CD8-positive, alpha-beta memory T cell (primary cell): ENCODE measurements at places on chromosomes 7 and 10.

DNA sequence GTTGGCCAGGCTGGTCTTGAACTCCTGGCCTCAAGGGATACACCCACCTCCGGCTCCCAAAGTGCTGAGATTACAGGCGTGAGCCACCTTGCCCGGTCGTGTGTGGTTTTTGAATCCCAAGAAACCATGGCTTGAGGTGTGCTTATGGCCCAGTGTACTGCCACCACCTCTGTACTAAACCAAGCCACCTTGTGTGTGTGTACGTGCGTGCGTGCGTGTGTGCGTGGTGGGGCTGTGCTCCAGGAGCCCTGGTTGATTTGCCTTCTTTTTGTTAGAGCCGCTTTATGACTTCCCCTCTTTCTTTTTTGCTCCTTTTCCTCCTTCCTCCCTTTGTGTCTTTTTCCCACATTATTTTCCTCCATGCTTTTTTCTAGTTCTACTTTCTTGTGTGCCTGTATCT, 121.4 kb downstream of the CAMK1D start:
- H3K27ac ChIP-seq, result no peak overlapping the region
- no peak for DNase-seq
- no peaks in the 10 kb centered on the region for H3K36me3 ChIP-seq
- no peaks in the 10 kb centered on the region for H3K27me3 ChIP-seq
- no peak overlapping the region for H3K4me3 ChIP-seq

GRCh38 chr7:157301610-157302120, 35.1 kb upstream of the DNAJB6 start:
- H3K36me3 ChIP-seq, result no peaks in the 10 kb centered on the region
- H3K4me3 ChIP-seq, result peak overlapping the region; percentile 38
- peaks cover 15% of the 10 kb centered on the region for H3K4me1 ChIP-seq
- H3K27me3 ChIP-seq, result no peaks in the 10 kb centered on the region
- H3K27ac ChIP-seq, result peak overlapping the region; percentile 64

- no peak for DNase-seq
- H3K27me3 ChIP-seq, result no peaks in the 10 kb centered on the region
- H3K4me1 ChIP-seq, result no peaks in the 10 kb centered on the region
- no peak overlapping the region for H3K27ac ChIP-seq
- H3K4me3 ChIP-seq, result no peak overlapping the region
- H3K36me3 ChIP-seq, result no peaks in the 10 kb centered on the region
Measured at GRCh38 chr7:111540199-111540815, 22.0 kb downstream of the IMMP2L start.

GRCh38 chr7:132001146-132001545, 444.7 kb upstream of the PODXL start:
- no peak overlapping the region for H3K27ac ChIP-seq
- no peaks in the 10 kb centered on the region for H3K27me3 ChIP-seq
- no peak overlapping the region for H3K4me3 ChIP-seq
- DNase-seq, result no peak

DNA sequence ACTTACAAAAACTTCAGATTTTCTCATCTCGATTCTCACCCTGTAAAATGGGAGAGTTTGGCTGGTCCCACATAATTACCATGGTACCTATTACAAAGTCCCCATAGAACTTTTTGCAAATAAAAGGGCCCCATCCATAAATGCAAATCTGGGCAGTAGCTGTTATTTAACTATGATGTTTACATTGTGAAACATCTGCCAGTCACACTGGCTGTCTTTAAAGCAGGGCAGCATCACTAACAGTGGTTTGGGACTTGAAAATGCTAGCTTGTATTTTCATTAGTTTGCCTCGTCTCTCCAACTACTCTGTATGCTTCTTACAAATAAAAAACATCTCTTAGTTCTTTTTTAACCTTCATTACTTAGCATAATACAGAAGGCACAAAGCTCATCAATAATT, 240.7 kb downstream of the FZD1 start:
- H3K36me3 ChIP-seq, result no peaks in the 10 kb centered on the region
- H3K27me3 ChIP-seq, result no peaks in the 10 kb centered on the region
- no peak overlapping the region for H3K4me3 ChIP-seq
- DNase-seq, result no peak
- H3K4me1 ChIP-seq, result no peaks in the 10 kb centered on the region

GRCh38 chr7:739983-740942, 13.2 kb upstream of the PRKAR1B start:
- no peak for DNase-seq
- no peak overlapping the region for H3K4me3 ChIP-seq
- H3K4me1 ChIP-seq, result no peaks in the 10 kb centered on the region
- H3K36me3 ChIP-seq, result no peaks in the 10 kb centered on the region
- no peaks in the 10 kb centered on the region for H3K27me3 ChIP-seq

GRCh38 chr7:79855172-79855571, 279.5 kb upstream of the GNAI1 start:
- no peaks in the 10 kb centered on the region for H3K27me3 ChIP-seq
- H3K4me1 ChIP-seq, result no peaks in the 10 kb centered on the region
- no peak overlapping the region for H3K4me3 ChIP-seq
- DNase-seq, result no peak

DNA sequence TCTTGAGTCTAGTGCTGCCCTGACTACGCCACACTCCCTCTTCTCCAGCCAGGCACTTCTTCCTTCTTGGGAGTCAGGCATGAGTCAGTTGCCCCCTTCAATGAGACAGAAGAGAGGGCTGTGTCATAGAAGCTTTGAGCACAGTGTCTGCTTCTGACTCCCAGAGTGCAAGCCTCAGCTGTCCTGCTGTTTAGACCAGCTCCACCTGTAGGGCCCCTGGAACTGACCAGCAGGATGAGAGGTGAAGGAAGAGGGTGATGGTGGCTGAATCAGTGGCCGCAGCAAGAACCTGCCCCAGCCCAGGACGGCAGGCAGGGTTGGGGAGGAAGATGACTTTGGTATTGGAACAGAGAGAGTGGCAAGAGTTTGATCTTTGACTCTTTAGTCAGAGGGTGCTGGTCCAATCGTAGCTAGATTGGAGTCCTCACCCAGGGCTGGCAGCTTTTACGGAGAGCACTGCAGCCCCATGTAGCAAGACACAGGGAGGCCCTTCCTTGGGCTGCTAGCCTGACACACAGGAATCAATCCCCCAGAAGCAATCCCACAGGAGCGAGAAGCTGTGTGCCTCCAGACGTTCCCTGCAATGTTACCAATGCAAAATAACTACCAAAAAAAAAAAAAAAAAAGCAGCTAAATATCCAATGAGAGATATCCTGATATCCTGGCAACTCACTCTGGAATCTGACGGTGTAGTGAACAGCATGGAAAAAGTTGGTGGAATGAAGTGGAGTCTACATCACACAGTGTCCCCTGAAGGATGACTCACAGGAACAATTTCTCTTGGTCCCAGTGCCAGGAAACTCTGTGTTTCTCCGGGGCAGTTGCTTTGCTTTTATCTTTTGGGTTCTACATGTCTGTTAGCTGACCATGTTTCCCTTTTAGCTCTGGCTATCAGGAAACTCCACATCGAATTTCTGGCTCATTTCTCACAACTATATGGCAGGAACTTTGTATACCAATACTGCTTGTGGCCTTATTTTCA, 6.9 kb downstream of the C10orf62 start:
- H3K27ac ChIP-seq, result no peak overlapping the region
- no peak for DNase-seq
- H3K4me1 ChIP-seq, result no peaks in the 10 kb centered on the region
- no peaks in the 10 kb centered on the region for H3K27me3 ChIP-seq
- H3K4me3 ChIP-seq, result no peak overlapping the region
- no peaks in the 10 kb centered on the region for H3K36me3 ChIP-seq

GRCh38 chr10:122165484-122166276, 105.4 kb upstream of the BTBD16 start:
- H3K36me3 ChIP-seq, result no peaks in the 10 kb centered on the region
- no peak overlapping the region for H3K4me3 ChIP-seq
- no peak for DNase-seq
- no peak overlapping the region for H3K27ac ChIP-seq
- H3K4me1 ChIP-seq, result no peaks in the 10 kb centered on the region

DNA sequence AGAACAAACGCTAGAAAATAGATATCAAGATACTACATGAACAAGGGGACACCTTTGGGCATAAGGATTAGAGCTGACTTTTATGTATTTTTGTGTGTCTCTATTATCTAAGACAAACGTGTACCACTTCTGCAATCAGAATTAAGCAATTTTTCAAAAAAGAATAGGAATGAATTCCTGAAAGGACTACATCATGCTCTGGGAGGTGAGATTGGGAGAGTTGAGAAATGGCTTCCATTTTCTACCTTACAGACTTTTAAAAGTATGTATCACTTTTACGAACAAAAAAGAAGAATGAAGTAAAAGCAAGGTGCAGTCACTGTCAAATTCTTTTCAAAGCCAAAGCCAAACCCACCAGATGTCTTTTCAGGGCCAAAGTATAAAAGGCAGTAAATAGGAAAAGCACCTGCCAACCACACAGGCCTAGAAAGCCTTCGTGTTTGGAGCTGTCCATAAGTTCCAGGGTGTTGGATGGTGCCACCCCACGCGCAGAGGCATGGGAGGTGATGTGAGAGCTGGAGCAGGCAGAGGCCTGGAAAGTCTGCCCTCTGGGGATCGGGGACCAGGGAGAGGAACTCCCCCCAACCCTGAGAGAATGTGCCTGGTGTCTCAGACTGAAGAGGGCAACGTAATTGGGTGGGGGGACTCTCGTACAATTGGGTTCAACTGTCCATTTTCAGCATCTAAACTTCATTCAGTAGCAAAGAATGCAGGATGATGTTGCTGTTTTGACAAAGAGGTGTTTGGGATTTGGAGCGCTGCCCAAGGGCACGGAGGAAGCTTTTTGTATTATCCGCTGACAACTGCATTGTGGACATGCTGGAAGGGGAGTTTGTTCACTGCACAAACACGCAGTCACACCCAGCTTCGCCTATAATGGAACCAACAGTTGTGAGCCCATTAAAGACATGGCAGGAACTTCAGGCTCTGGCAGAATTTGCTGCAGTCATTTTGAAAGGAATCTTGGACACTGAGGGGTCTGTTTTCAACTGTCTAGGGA, 17.6 kb upstream of the CTBP2 start:
- H3K27me3 ChIP-seq, result no peaks in the 10 kb centered on the region
- H3K27ac ChIP-seq, result no peak overlapping the region
- DNase-seq, result no peak
- no peaks in the 10 kb centered on the region for H3K36me3 ChIP-seq
- no peaks in the 10 kb centered on the region for H3K4me1 ChIP-seq

GRCh38 chr10:70174058-70174741, 3.9 kb upstream of the SAR1A start:
- H3K4me3 ChIP-seq, result peak overlapping the region; percentile 3
- DNase-seq, result peak; percentile 66
- H3K27me3 ChIP-seq, result no peaks in the 10 kb centered on the region
- no peaks in the 10 kb centered on the region for H3K36me3 ChIP-seq

- no peaks in the 10 kb centered on the region for H3K36me3 ChIP-seq
- no peak overlapping the region for H3K27ac ChIP-seq
- no peaks in the 10 kb centered on the region for H3K27me3 ChIP-seq
- no peaks in the 10 kb centered on the region for H3K4me1 ChIP-seq
- no peak overlapping the region for H3K4me3 ChIP-seq
Measured at GRCh38 chr10:31426401-31426800, 107.4 kb downstream of the ZEB1 start.

DNA sequence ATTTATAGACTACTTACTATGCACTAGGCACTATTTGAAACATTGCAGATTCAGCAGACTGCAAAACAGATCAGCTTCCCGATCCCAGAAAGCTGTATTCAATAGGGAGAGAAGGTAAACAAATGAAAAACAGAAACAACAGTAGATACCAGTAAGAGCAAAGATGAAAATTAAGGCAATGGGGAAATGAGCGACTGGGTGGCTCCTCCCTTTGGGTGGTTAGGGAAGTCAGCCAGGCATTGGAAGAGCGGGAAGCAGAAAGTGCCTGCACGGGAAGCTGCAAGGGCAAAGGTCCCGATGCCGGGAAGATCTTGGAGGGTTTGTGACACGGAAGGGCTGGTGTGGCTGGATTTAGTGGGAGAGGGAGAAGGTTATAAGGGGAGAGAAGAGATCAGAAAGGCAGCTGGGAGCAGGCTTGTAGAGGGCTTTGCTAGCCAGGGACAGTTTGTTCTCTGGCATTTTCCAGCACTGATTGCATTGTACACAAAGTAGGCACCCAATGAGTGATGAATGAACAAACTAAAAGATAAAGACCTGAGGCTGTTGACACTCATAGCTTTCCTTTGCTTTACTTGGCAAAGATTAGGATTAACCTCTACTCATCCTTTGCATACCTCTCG, 67.8 kb downstream of the NAMPT start:
- H3K36me3 ChIP-seq, result no peaks in the 10 kb centered on the region
- DNase-seq, result no peak
- peak overlapping the region; percentile 57 for H3K27ac ChIP-seq
- no peaks in the 10 kb centered on the region for H3K27me3 ChIP-seq

DNA sequence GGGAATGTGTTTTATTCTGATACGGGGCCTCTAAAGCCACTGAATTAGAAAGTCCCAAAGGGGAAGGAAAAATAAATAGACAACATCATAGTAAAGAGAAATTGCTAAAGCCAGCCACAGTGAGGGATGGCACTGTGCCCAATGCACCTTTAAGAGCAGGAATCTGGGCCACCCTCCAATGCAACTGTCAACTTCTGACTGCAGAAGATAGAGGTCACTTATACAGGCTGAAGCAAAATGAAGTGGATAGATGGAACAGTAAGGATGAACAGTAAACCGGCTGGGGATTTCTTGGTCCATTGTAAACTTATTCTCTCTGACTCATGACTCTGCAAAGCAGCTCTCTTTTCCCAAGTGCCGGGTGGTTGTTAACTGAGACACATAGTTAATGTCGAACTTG, 54.0 kb upstream of the KCNIP2 start:
- H3K4me1 ChIP-seq, result no peaks in the 10 kb centered on the region
- H3K27ac ChIP-seq, result no peak overlapping the region
- H3K4me3 ChIP-seq, result no peak overlapping the region
- H3K27me3 ChIP-seq, result no peaks in the 10 kb centered on the region
- H3K36me3 ChIP-seq, result no peaks in the 10 kb centered on the region

- H3K36me3 ChIP-seq, result no peaks in the 10 kb centered on the region
- no peaks in the 10 kb centered on the region for H3K4me1 ChIP-seq
- H3K4me3 ChIP-seq, result no peak overlapping the region
Measured at GRCh38 chr7:87918740-87919139, 15.3 kb upstream of the ADAM22 start.

DNA sequence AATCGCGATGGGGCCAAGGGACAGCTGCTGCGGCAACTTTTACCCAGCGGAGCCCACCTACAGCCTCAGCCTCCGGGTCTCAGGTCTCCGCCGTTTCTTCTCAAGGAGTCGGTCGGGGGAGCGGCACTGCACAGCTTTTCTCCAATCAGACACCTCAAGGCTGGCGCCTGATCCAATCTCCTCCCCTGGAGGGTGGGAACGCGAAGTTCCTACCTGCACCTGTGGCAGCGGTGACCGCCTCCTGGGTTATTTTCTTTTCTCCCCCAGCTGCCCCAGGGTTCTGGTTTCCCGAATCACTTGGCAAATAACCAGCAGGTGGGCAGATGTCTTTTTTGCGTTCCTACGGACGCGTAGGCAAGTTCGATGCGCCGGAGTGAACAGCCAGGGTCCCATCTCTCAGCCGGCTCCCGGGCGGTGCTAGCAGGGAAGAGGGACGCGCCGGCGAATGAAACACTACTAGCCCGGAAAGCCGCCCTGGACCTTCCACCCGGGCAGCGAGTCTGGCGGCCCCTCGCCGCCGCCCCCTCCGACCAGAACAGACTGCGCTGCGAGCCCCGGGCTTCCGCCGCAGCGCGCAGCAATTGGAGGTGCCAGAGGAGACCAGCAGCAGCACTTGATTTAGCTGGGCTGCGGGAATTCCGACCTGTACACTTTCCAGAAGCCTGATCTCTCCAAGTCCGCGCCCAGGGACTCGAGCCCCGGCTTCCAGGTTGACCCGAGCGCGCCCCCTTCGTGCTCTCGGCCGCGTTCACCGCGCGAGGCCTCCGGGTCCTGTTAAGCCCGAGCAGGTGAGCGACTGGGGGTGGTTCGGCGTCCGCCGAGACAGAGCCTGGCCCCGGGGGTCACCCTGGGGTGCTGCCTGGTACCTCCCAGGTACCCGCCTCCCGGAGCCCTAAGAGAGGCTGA, at the start of gene PRR15:
PRR15 (plus strand) TSS at position 246 of the 906 bp plus-strand sequence. CDS start 2,495 bp downstream, outside the sequence.
- no peak for DNase-seq
- H3K27ac ChIP-seq, result no peak within 1 kb of the TSS
- no peaks in the 10 kb centered on the region for H3K36me3 ChIP-seq
- no peak within 1 kb of the TSS for H3K4me3 ChIP-seq
- peaks cover 19% of the 10 kb centered on the region for H3K27me3 ChIP-seq
